ENCODE measurements at places on chromosomes 5 and 9. TPM values are rescaled to one million over a fixed set of nuclear protein-coding genes. Genes with fewer than 3 reads are reported as not detected.

The UBAP2 gene
- total RNA-seq = 43.0 TPM

The TNFSF15 gene
- total RNA-seq = 3.9 TPM

The PDE6A gene
- not detected for total RNA-seq

The RNF180 gene
- total RNA-seq = not detected

The NRG2 gene
- 0.27 TPM for total RNA-seq

The ZNF883 gene
- total RNA-seq = not detected

The TTC16 gene
- total RNA-seq = 0.22 TPM

The RBM27 gene
- 24.7 TPM for total RNA-seq

The CNTNAP3 gene
- not detected for total RNA-seq

The CDX1 gene
- total RNA-seq = not detected

The FSTL4 gene
- total RNA-seq = not detected

Measured in T-helper 1 cell treated with Interleukin-12 subunit alpha and Interleukin-12 subunit beta and Interleukin-4 antibody, amounts not matched to agents 30 ng/mL and 1 ng/mL, for 36 hours (primary cell).